NCI-H345 (cell line): ENCODE measurements at places on chromosomes 7 and 10.

GRCh38 chr7:94008537-94008936 is 4.4 kb upstream of the BET1 start:
- DNase-seq = no peak

- DNase-seq = no peak
These were observed 99.9 kb upstream of the JAZF1 start for GRCh38 chr7:28280516-28280915.

- no peak for DNase-seq
These were observed 171.8 kb downstream of the PRKAG2 start for GRCh38 chr7:151704960-151705635.

DNA sequence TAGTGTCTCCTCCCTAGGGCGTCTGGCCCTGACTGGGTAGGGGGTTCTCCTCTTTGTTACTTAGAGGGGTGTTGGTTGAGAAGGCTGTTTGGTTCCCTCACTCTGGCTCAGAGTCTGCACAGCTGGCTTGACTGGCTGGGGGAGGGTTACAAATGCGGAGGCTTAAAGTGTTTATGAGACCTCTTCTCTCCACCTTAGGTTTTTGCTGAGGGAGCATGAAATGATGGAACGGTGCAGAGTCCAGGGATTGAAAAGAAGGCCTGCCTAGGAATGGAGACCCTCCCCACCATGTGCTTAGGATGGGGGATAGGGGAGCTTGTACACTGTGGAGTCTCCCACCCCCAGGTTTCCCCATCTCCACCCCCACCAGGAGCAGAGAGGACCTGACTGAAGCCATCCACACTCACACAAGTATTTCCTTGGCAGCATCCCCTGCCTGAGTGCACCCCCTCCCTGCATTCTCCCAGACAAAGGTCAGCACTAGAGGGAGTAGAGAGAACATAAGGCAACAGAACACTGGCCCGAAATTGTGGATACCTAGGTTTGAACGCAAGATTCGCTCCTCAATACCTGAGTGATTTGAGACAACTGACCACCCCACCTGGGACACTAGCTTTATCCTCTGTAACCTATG is 1.7 kb upstream of the LDB1 start:
- DNase-seq = no peak

GRCh38 chr10:104614245-104614831 is 26.8 kb upstream of the SORCS3 start:
- no peak for DNase-seq
